ENCODE measurements at places on chromosomes 3 and 15. TPM values are rescaled to one million over a fixed set of nuclear protein-coding genes. Genes with fewer than 3 reads are reported as not detected.
A peak's percentile ranks its signal among the peaks of the same experiment; 100 is the strongest.

DNA sequence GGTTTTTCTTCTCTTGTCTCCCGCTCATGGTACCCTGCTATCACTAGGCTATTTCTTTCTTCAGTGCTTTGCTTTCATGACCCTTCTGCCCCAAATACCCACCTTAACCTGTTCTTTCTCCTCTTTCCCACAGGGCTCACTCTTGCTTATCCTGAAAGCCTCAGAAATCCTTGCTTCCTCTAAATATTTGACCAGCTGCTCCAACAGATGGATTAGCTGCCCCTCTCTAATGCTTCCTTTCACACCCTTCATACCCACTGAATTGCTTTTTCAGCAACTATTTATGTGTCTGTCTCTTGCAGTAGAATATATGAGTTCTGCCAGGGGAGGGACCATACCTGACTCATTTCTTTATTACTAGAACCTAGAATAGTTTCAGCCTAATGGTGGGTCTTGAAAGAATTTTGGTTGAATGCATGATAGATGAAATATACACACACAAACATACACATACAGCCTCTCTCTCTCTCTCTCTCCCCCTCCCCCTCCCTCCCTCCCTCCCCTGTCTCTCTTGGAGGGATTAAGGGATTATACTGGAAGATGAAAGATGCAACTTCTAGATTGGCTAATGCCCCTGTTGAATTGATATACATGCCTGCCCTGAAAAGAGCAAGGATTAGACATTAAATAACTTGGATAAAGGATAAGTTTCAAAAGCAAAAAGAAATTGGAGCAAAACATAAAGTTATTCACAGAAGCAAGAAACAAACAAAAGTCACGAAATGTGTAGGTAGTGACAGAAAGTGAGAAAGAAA, 95.0 kb upstream of the GADL1 start:
- H3K27me3 ChIP-seq, result peaks cover 8% of the 10 kb centered on the region
- H3K27ac ChIP-seq, result no peak overlapping the region
- H3K36me3 ChIP-seq, result no peaks in the 10 kb centered on the region
- ATAC-seq, result no peak

DNA sequence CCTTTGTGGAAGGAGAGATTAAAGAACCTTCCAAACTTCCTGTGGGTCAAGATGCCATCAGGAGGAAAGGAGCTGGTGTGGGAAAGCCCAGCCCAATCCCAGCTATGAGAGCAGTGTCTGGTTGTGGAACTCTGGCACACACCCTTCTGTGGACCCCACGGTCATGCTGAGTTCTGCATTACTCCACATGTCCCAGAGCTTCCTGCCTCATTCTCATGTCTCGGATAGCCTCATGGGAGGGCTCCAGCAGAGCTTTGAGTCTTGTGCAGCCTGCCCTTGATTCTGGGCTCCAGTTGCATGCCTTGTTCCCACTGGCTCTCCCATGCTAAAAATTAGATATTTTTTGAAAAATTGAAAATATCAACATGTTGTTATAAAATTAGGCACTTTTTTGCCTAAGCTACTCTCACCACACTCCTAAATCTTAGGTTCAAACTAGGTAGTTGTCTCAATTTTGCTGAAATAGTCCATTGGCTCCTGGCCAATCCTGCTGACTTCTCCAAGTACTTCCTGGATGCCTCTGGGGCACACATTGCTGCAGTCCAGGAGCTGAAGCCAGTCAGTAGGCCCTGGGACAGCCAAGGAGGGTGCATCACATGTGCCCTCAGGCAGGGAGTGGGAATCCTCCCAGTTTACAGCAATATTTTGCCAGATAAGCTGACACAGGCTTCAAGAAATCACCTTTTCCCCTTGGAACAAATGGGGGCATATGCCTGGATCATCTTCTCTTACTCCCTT, 144.3 kb downstream of the EEFSEC start:
- H3K36me3 ChIP-seq, result no peaks in the 10 kb centered on the region
- H3K27me3 ChIP-seq, result no peaks in the 10 kb centered on the region
- no peak overlapping the region for H3K4me3 ChIP-seq
- H3K27ac ChIP-seq, result no peak overlapping the region

GRCh38 chr15:74555192-74555591, 14.2 kb downstream of the ARID3B start:
- no peak overlapping the region for H3K4me3 ChIP-seq
- H3K36me3 ChIP-seq, result peaks cover 89% of the 10 kb centered on the region
- H3K27ac ChIP-seq, result no peak overlapping the region
- no peak for ATAC-seq
- H3K4me1 ChIP-seq, result peaks cover 28% of the 10 kb centered on the region

GRCh38 chr3:125022206-125022605, 33.6 kb downstream of the HEG1 start:
- peaks cover 60% of the 10 kb centered on the region for H3K36me3 ChIP-seq
- peaks cover 34% of the 10 kb centered on the region for H3K4me1 ChIP-seq
- no peak overlapping the region for H3K27ac ChIP-seq
- H3K4me3 ChIP-seq, result no peak overlapping the region
- ATAC-seq, result no peak

DNA sequence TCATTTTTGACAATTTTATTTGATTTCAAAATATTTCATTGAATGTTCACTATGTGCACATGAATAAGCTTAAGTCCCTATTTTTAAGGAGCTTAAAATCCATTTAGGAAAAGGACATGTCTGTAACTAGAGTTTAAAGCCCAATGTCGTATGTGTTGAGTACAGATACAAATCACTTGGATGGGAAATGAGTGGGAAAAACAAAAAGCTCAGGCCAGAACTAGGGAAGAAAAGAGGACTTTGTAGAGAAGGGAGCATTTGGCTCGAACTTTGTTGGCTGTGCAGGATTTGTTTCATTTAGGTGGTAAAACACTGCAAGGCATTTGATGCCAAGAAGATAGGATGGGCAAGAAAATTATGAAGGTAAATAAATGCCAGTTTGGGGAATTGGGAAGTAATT, 653.1 kb upstream of the KCNMB2 start:
- no peak for ATAC-seq
- no peaks in the 10 kb centered on the region for H3K36me3 ChIP-seq
- peak overlapping the region; percentile 1 for H3K4me3 ChIP-seq
- peaks cover 3% of the 10 kb centered on the region for H3K27me3 ChIP-seq
- H3K4me1 ChIP-seq, result peaks cover 15% of the 10 kb centered on the region

DNA sequence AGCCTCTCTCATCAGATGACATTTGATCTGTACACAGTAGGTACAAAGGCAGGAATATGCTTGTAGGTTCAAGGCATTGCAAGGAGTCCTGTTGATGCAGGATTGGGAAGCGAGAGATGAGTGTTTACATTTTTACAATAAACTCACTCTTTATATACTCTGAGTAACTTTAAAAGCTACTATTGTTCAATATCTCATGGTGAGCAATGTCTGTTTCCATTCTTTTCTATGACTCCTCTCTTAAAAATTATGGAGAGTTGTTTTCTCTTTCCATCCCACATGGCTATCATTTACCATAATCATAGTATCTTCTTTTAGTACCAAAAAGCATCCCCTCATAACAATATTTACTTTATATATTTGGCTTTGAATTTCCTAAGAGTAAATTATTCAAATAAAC, 314.0 kb upstream of the CDIN1 start:
- ATAC-seq, result no peak
- no peaks in the 10 kb centered on the region for H3K27me3 ChIP-seq
- H3K4me1 ChIP-seq, result no peaks in the 10 kb centered on the region
- H3K4me3 ChIP-seq, result no peak overlapping the region
- no peaks in the 10 kb centered on the region for H3K36me3 ChIP-seq
- no peak overlapping the region for H3K27ac ChIP-seq

- no peaks in the 10 kb centered on the region for H3K36me3 ChIP-seq
- H3K27me3 ChIP-seq, result peaks cover 3% of the 10 kb centered on the region
- ATAC-seq, result no peak
- no peaks in the 10 kb centered on the region for H3K4me1 ChIP-seq
Measured at GRCh38 chr3:74617776-74618175, 3.3 kb upstream of the CNTN3 start.

GRCh38 chr3:183490211-183490601, 61.8 kb upstream of the MCF2L2 start:
- peaks cover 64% of the 10 kb centered on the region for H3K36me3 ChIP-seq
- no peak for ATAC-seq
- H3K4me1 ChIP-seq, result peaks cover 9% of the 10 kb centered on the region
- H3K27me3 ChIP-seq, result no peaks in the 10 kb centered on the region
- H3K27ac ChIP-seq, result no peak overlapping the region

DNA sequence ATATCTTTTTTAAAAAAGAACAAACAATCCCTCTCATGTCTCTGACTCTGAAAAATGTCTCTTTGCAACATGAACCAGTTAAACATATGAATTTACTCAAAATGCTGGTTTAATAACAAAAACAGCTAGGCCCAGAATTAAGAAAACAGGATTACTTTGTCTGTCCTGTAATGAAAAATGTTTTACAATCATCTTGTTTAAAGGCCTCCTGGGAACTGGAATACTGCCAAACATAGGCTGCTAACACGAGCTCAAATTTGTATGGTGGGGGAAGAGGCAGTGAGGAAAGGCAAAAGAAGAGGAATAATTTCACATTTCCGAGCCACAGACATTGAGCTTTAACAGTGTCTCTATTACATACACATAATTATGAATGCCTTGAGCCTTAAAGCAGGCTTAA, 61.7 kb upstream of the PPIB start:
- no peaks in the 10 kb centered on the region for H3K27me3 ChIP-seq
- no peak for ATAC-seq
- peaks cover 19% of the 10 kb centered on the region for H3K36me3 ChIP-seq
- no peak overlapping the region for H3K4me3 ChIP-seq
- H3K4me1 ChIP-seq, result peaks cover 24% of the 10 kb centered on the region

The COL6A5 gene
- total RNA-seq, result not detected

The ADGRG7 gene
- not detected for total RNA-seq

The UBL7 gene
- 52.6 TPM for total RNA-seq

The DIPK2A gene
- total RNA-seq, result 23.2 TPM

The TGM4 gene
- total RNA-seq, result not detected
